ENCODE measurements at places on chromosomes 3 and 15.

- no peak for DNase-seq
These were observed 9.0 kb downstream of the ARPP21 start for GRCh38 chr3:35648347-35648746.

DNA sequence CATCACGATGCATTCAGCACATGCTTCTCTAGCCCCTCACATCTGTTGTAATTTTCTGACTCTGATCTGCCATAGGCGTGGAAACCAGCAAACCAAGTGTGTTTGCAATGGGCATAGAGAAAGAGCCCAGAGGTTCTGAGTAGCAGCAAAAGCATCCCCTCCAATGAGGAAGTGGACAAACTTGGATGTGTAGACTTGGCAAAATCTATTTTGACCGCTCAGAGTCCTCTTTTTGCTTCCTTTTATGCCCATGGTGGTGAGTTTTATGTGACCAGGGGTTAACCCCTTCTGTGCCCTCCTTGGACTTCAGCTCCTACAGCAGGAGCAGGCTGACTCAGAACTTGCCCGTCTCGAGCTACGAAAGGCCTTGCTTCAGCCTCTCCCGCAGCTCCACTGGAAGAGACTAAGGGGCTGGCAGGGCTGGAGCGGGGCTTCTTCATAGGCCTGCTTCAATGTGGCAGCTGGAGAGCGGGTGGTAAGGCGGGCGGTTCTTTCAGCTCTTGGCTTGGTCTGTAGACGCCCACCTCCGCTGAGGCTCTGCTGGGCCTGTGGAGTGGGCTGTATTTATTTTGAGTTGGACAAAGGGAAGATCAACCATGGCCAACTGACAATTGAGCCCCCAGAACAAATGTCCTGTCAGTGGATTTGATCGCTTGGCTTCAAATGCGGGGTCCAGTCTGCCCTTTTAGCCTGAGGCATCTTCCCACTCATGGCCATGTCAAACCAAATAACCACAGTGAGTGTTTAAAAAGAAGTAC is 6.5 kb upstream of the ETV5 start:
- no peak for DNase-seq

- peak; percentile 68 for DNase-seq
These were observed 36.7 kb upstream of the BDH1 start for GRCh38 chr3:197592361-197593045.

- no peak for DNase-seq
These were observed 28.7 kb downstream of the BFSP2 start for GRCh38 chr3:133428552-133428951.

DNA sequence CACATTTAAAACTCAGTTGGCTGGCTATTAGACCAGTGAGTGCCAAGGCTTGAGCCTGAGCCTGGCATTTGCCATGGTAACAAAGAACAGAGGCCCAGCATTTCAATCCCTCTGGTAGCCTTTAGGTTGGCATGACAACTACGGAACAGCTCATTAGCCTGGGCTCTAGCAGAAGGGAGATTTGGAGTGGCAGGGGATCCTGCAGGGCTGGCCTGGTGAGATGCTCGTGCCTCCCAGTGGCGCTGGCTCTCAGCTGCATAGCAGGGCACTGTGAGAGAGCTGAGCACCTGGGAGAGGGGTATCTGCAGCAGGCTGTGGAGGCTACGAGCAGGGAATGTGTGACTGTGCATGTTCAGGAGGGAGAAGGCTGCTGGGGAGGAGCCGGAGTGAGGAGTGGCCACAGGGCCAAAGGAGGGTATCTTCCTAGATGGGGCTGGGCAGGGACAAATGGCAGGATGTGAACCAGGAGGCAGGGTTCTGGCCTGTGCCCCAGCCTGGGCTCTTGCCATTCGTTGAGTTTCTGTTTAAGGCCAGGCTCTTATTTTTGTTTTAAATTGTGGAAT is 5.6 kb upstream of the ABTB1 start:
- DNase-seq: no peak

- DNase-seq: no peak
These were observed 9.3 kb downstream of the HHLA2 start for GRCh38 chr3:108305484-108306172.

DNA sequence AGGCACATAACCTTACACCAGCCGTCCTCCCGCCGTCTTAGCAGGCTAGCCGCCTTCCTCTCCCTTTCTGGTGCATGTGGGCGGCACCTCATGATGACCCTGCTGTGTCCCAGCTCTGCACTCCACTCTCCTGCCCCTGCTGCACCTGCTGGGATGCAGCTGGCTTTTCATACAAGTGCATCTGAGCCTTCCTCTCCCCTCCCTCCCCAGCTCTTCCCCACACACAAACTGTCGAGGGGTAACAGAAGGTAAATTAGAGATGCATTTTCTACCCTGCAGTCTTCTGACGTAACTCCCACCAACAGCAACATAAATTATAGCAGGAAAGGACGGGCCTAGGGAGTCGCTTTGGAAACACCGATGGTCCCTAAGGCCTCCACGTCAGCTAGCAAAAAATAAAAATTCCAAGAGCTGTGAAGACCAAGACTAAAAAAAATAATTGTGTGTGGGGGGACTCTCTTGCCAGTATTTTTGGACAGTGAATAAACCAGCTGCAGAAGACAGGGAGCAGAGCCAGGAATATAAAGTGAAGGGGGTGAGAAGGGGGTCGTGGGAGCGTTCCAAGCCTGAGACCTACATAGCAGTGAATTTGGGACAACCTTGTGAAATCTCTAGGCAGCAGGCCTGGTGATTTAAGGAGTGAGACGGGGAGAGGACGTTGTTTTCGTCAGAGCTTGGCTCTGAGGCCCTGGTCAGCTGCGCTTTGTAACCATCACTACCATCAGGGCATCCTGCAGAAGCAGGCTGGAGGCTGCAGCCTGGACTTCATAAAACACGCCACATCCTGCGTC is 216.2 kb downstream of the ADAMTS17 start:
- no peak for DNase-seq

DNA sequence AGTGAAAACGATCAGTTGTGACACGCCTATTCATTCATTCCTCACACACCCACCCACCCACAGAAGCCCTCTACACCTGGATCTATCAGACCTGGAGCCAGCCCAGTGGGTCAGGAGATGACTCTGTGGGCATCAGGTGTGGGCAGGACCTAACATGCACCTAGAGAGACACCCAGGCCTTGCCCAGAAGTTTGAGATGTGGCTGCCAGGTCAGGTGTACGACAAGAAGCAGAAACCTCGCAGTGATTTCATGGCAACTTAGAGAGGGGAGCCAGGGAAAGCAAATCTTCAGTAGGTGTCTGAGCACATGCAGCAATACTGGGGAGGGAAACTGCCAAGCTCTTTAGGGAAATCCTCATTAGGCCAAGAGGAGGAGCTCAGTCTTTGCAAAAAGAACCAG is 264.7 kb upstream of the ROPN1 start:
- no peak for DNase-seq

- no peak for DNase-seq
These were observed 71.0 kb downstream of the ZMAT3 start for GRCh38 chr3:179000659-179001058.

DNA sequence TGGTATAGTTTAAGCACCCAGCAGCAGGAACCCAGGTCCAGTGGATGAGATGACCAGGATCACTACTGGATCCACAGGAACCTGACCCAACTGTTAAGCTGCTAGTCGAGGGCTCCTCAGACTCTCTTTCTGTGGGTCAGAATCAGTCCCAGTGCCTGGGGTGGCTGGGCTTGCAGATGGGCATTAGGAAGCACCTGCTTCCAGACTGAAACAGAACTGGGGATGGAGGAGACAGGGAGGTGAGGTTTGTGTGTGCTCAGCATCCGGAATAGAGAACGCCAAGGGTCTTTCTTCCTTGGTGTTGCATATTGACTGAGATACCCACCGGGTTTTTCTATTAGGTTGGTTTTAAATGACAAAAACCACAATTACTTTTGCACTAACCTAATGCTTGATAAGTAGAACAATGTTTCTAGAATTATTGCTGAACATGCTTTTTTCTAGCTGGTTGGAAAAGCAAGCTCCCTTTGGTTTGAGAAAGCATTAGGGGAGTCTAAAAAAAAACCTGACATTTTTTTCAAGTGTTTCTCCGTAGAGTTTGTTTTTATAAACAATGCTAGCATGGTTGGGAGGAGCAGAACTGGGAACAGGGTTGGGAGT is 779 bp downstream of the ST3GAL6 start:
- no peak for DNase-seq

GRCh38 chr3:104101736-104102135 is 1265.0 kb upstream of the ALCAM start:
- DNase-seq: no peak

DNA sequence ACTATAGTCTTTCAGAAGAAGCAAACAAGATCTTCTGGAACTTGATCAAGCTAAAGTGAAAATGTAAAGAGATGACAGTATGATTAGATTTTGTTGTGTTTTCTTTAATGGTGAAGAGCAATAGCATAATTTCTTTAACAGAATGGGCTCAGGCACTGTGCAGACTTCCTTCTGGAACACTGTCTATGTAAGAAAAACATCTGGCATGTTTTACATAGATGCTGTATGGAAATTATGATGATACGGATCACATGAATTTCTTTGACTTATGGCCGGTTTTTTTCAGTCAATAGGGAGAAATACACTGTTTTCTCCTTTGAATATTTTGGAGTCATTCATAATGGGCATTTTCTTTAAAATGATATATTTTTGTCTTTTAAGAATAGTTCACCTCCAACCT is 42.6 kb downstream of the PHLDB2 start:
- no peak for DNase-seq

DNA sequence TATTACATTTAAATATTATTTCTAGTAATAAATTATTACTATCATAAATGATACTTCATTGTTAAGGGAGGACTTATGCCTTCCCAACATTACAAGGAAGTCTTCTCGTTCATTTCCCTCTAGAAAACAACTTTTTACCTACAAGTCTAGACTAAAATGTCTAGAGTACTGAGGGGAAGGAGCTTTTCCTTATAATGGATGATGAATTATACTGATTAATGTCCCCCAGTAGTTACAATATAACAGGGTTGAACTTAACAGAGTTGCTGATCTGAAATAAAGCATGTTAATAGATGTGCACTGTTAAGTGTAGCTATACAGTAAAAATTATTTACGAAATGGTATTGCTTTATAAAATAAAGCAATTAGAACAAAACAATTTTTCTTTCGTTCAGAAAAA is 2.7 kb upstream of the MNS1 start:
- DNase-seq: no peak

DNA sequence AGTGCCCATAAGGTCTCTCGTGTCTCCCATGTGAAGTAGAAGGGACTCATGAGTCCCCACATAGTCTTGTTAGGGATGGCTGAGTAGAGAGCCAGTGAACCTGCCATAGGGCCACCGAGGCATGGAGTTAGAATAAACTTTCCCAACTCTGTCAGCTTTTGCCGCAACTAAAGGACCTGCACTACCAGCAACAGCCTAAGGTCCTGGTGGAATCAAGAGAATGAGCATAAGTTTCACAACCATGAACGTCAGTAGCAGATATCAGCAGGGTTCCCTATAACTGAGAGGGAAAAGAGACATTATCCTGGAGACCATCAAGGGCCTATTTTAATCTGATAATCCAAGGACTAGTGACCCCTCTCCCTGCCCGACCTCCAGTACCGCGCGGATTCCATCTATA is 60.3 kb upstream of the FNDC3B start:
- no peak for DNase-seq

DNA sequence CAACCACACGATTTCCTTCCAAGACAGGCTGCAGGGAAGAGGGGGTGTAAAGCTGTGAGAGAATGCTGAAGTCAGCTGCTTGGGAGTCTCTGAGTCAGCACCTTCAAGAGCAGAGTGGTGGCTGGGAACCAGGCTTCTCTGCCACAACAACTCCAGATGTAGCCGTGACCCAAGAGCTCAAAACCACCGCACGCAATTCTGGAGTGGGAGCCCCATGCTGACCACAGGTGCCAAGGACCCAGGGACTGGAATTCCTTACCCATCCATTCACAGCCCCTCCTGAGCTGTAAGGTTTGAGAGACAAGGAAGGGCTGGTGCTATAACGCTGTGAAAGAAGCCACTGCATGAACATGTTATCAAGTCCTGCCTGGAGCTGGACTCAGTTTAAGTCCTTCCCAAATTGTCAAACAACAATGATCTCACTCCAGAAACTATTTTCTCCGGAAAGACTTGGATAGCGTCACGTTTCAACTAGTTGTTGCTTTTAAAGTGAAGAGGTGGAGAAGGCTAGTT is 61.4 kb downstream of the UMPS start:
- no peak for DNase-seq

- no peak for DNase-seq
These were observed 390.6 kb upstream of the CFAP20DC start for GRCh38 chr3:59440285-59441028.

DNA sequence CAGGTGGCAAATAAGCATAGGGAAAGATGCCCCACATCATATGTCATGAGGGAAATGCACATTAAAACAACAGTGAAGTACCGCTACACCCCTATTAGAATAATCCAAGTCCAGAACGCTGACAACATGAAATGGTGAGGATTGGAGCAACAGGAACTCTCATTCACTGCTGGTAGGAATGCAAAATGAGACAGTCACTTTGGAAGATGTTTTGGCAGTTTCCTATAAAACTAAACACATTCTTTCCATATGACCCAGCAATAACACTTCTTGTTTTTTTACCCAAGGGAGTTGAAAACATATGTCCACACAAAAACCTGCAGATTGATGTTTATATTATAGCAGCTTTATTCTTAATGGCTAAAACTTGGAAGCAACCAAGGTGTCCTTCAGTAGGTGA is 116.4 kb upstream of the TOPAZ1 start:
- DNase-seq: no peak

GRCh38 chr15:95565016-95565600 is 765.4 kb upstream of the NR2F2 start:
- DNase-seq: no peak

GRCh38 chr3:60303160-60303559 is 948.1 kb downstream of the FHIT start:
- no peak for DNase-seq

GRCh38 chr3:62094461-62094860 is 278.9 kb downstream of the FEZF2 start:
- DNase-seq: no peak
